ENCODE measurements at places on chromosomes 11 and 22.

DNA sequence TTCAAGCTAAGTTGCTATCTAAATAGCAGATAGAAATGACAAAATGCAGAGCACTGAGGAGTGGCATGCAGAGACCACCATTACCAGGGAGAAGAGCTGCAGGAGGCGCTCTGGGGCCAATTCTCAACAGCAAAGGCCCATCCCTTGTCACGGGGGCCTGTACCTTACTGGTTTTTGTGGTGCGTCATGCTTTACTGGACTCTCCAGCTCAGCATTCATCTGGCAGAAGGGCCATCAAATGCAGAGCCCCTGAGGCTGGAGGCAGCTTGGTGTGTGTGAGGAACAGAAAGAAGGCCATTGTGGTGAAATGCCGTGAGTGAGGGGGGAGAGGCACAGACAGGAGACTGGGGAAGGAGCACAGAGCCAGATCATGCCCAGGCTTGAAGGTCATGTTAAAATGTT, 56.5 kb upstream of the NAV2 start:
- no peak overlapping the region for H3K4me3 ChIP-seq
- H3K4me1 ChIP-seq: peaks cover 12% of the 10 kb centered on the region
- no peak overlapping the region for H3K27ac ChIP-seq
- H3K36me3 ChIP-seq: no peaks in the 10 kb centered on the region
- no peak for DNase-seq
- no peaks in the 10 kb centered on the region for H3K27me3 ChIP-seq

DNA sequence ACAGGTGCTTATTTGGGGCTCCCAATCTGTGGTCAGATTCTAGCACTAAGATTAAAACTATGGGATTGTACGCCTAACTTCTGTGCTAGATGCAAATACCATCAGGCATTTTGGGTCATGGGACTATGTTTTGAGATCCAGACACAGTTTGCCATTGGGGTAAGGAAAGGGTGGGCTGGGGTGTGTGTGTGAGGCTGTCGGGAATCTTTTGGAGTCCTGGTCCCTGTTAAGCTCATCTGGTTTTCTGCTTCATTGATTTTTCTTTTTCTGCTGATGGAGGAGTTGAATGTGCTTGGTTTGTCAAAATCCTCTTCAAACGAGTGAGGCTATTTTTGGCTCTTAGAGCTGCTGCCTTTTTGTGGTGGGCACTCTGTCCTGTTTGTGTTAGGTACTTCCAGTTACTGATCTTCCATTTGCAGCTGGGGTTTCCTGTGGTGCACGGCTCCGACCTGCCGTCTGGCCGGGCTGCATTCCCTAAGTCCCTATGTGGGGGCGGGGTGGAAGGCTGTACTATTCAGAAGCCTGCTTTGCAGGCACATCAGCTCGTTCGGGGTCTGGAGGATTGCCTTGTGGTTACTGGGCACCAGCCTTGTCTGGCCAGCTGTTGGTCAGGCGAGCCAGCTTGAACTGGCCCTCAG, 2.9 kb downstream of the BCR start:
- peaks cover 4% of the 10 kb centered on the region for H3K36me3 ChIP-seq
- DNase-seq: peak; percentile 43
- H3K4me1 ChIP-seq: peaks cover 26% of the 10 kb centered on the region

- H3K27ac ChIP-seq: no peak overlapping the region
- H3K4me1 ChIP-seq: no peaks in the 10 kb centered on the region
- no peak overlapping the region for H3K4me3 ChIP-seq
- no peaks in the 10 kb centered on the region for H3K27me3 ChIP-seq
- no peaks in the 10 kb centered on the region for H3K36me3 ChIP-seq
Measured at GRCh38 chr11:104892723-104893511, 5.3 kb downstream of the CASP12 start.

- H3K27ac ChIP-seq: no peak overlapping the region
- no peaks in the 10 kb centered on the region for H3K36me3 ChIP-seq
- H3K27me3 ChIP-seq: no peaks in the 10 kb centered on the region
- H3K4me3 ChIP-seq: no peak overlapping the region
Measured at GRCh38 chr11:9820260-9820659, 156.4 kb downstream of the SWAP70 start.

GRCh38 chr11:85694385-85694980, 8.5 kb upstream of the CCDC89 start:
- peak; percentile 64 for DNase-seq
- no peaks in the 10 kb centered on the region for H3K36me3 ChIP-seq
- H3K4me3 ChIP-seq: no peak overlapping the region

DNA sequence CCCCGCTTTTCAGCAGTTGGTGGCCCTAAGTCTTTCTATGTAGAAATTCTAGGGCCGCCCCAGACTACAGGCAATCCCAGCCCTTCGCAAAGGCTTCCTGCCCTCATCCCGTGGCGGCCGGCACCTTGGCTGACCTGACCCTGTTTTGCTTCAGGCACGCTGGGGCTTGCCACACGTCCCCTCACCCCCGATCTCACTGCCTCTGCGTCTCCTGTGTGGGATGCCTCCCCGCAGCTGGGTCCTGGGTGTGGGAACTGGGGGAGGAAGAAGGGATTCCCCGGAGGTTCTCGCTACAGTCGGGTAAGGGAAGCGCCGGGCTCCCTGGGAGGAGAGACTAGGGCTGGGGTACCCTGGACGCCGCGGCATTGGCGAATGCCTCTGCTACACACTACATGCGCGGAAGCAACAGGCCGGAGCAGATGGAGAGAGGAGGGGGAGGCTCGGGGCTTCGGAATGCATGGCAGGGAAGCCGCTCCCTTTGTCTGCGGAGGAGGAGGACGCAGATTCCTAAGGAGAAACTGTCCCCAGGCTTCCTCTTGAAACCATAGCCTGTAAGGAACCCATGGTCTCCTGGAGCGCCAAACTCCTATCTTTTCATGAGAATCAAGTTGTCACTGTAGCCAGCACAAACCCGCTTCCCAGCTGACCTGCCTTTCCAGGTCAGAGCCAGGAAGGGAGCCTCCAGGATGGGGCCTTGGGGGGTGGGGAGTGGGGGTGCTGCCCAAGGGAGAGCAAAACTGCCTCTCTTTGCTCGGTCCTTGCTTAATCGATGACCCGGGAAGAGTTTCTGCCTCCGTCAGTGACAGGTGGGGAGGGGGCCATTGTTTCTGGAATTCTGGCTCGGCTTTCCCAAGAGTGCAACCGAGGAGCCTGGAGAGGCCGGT, 1.4 kb downstream of the DTX4 start:
- H3K36me3 ChIP-seq: no peaks in the 10 kb centered on the region
- no peaks in the 10 kb centered on the region for H3K4me1 ChIP-seq
- H3K27me3 ChIP-seq: peaks cover 9% of the 10 kb centered on the region
- no peak overlapping the region for H3K27ac ChIP-seq
- DNase-seq: no peak

GRCh38 chr11:111148121-111148520, 97.4 kb upstream of the POU2AF2 start:
- no peaks in the 10 kb centered on the region for H3K27me3 ChIP-seq
- H3K36me3 ChIP-seq: no peaks in the 10 kb centered on the region
- no peak for DNase-seq
- H3K4me3 ChIP-seq: no peak overlapping the region

GRCh38 chr11:69444381-69445130, 36.9 kb upstream of the LINC01488 start:
- peaks cover 8% of the 10 kb centered on the region for H3K4me1 ChIP-seq
- H3K27me3 ChIP-seq: peaks cover 48% of the 10 kb centered on the region
- H3K27ac ChIP-seq: no peak overlapping the region
- H3K36me3 ChIP-seq: no peaks in the 10 kb centered on the region
- no peak overlapping the region for H3K4me3 ChIP-seq

DNA sequence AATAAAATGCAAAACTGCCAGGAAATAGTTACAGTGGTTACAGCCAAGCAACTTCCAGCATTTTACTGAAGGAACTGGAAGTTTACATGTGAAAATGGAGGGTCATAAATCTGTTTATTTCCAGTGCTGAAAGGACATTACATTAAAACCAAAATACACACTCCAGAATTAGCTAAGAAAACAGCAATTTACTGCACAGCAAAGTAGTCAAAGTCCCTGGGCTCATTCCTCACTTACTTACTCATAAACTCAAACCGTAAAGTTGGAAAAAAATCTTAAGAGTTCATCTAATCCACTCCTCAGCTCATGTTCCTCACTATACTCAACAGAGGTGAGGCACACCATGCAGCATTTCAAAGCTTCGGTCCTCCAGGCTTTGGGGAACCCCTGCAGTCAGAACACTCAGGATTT, 17.4 kb downstream of the CTSC start:
- no peaks in the 10 kb centered on the region for H3K4me1 ChIP-seq
- H3K4me3 ChIP-seq: no peak overlapping the region
- DNase-seq: no peak
- H3K36me3 ChIP-seq: 0 out of 2 replicates have a peak, but pooled peaks cover 4% of the 10 kb centered on the region

- no peaks in the 10 kb centered on the region for H3K4me1 ChIP-seq
- H3K27ac ChIP-seq: no peak overlapping the region
- DNase-seq: no peak
Measured at GRCh38 chr11:66694056-66694410, 16.3 kb upstream of the RBM4B start.

- DNase-seq: no peak
- no peak overlapping the region for H3K27ac ChIP-seq
- no peaks in the 10 kb centered on the region for H3K27me3 ChIP-seq
- no peaks in the 10 kb centered on the region for H3K4me1 ChIP-seq
Measured at GRCh38 chr11:113591117-113591516, 115.0 kb downstream of the TMPRSS5 start.

- no peak overlapping the region for H3K4me3 ChIP-seq
- no peak for DNase-seq
- H3K27me3 ChIP-seq: no peaks in the 10 kb centered on the region
- H3K27ac ChIP-seq: no peak overlapping the region
- no peaks in the 10 kb centered on the region for H3K36me3 ChIP-seq
Measured at GRCh38 chr11:59849129-59849528, 3.8 kb upstream of the CBLIF start.

- H3K27ac ChIP-seq: no peak overlapping the region
- no peak for DNase-seq
- no peaks in the 10 kb centered on the region for H3K4me1 ChIP-seq
- no peak overlapping the region for H3K4me3 ChIP-seq
- no peaks in the 10 kb centered on the region for H3K36me3 ChIP-seq
Measured at GRCh38 chr22:47218671-47219070, 456.2 kb downstream of the TBC1D22A start.

- no peaks in the 10 kb centered on the region for H3K36me3 ChIP-seq
- H3K4me1 ChIP-seq: no peaks in the 10 kb centered on the region
- H3K27me3 ChIP-seq: no peaks in the 10 kb centered on the region
- H3K27ac ChIP-seq: no peak overlapping the region
- H3K4me3 ChIP-seq: no peak overlapping the region
- DNase-seq: no peak
Measured at GRCh38 chr11:95739108-95739938, 50.3 kb downstream of the FAM76B start.

DNA sequence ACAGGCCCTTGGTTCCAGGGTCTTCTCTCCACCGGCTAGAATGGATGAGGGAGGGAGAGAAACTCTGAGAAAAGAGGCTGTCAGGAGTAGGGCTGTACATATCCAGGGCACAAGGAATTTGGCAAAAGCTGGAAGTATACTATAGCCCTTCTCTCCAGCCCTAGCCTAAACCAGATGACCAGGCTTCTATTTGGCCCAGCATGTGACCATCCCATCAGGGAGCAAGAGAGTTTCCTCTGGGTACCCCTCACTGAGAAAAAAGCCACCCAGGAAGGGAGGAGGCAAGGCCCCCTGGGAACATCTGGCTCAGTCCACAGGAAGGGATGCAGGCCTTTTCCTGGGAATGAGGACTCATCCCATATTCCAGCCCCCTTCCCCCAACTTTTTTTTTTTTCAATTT, 8.3 kb downstream of the CD44 start:
- no peak for DNase-seq
- no peak overlapping the region for H3K4me3 ChIP-seq
- H3K36me3 ChIP-seq: peaks cover 3% of the 10 kb centered on the region
- no peak overlapping the region for H3K27ac ChIP-seq

DNA sequence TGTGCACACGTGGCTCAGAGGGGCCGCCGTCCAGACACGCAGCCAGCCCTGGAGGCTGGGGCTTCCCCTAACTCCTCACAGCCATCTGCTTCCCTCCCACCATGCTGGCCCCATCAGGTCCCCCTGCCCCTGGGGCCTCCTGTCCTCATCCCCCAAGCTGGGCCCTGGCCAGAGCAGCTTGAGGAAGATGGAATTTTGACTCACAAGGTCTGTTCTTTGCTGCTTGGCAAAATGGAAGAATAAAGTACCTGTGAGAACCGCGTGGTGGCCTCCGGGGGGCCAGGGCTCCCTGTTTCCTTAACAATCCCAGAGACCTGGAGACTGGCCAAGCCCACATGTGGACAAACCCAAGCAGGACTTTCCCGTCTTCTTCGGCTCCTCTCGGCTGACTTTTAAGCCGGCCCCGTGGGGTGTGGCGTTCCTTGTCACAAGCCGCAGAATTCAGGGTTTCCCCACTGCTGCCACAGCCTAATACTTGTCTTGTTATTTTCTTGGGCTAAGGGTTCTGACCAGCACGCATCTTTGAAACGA, 872.8 kb downstream of the BRD1 start:
- no peak for DNase-seq
- H3K27me3 ChIP-seq: peaks cover 81% of the 10 kb centered on the region
- no peaks in the 10 kb centered on the region for H3K36me3 ChIP-seq
- H3K4me1 ChIP-seq: no peaks in the 10 kb centered on the region
- H3K27ac ChIP-seq: no peak overlapping the region

GRCh38 chr11:46290598-46291309, 13.3 kb downstream of the CREB3L1 start:
- DNase-seq: no peak
- H3K27me3 ChIP-seq: peaks cover 36% of the 10 kb centered on the region
- H3K4me3 ChIP-seq: no peak overlapping the region

GRCh38 chr11:120039039-120039438, 98.9 kb downstream of the TRIM29 start:
- no peak overlapping the region for H3K27ac ChIP-seq
- DNase-seq: no peak
- no peaks in the 10 kb centered on the region for H3K4me1 ChIP-seq
- no peak overlapping the region for H3K4me3 ChIP-seq

GRCh38 chr11:36147491-36147890, 141.7 kb downstream of the COMMD9 start:
- no peak overlapping the region for H3K27ac ChIP-seq
- H3K27me3 ChIP-seq: no peaks in the 10 kb centered on the region
- H3K36me3 ChIP-seq: no peaks in the 10 kb centered on the region
- no peak for DNase-seq
- H3K4me3 ChIP-seq: no peak overlapping the region
- H3K4me1 ChIP-seq: peaks cover 9% of the 10 kb centered on the region

Data from MM.1S (cell line).